H7 (cell line): ENCODE measurements at places on chromosomes 7 and 10. TPM values are rescaled to one million over a fixed set of nuclear protein-coding genes. Genes with fewer than 3 reads are reported as not detected.
A peak's percentile ranks its signal among the peaks of the same experiment; 100 is the strongest.

DNA sequence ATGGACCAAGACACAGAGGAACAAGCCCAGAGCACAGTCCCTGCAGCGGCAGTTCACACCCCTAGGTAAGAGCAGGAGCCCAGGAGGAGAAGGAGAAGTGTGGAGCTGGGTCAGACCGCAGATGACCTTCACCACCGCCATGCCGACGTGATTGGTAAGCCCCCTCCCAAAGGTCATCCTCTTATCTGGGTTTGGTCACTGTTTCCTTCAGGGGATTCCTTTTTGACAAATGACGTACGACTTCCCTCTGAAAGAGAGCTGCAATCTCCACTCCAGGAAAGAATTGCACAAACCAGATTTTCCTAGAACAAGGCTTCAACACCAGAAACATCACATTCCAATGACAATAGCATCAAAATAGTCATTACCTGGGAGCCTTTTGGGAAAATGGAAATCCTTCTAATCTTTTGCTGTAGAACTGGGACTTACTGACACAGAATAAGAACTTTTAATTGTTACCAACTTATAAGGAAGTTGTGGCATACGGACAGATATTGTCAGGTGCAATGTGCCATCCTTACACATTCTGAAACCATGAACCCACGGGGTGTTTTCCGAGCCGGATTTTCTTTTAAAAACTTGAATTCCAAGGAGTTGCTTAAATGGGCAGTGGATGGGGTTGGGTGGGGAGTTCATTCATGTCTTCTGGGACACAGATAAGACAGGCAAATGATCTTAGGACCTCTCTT lies 20.8 kb upstream of the ADAM12 start:
- DNase-seq = no peak

GRCh38 chr7:5701085-5701914 lies 80.2 kb downstream of the RNF216 start:
- no peak for DNase-seq

DNA sequence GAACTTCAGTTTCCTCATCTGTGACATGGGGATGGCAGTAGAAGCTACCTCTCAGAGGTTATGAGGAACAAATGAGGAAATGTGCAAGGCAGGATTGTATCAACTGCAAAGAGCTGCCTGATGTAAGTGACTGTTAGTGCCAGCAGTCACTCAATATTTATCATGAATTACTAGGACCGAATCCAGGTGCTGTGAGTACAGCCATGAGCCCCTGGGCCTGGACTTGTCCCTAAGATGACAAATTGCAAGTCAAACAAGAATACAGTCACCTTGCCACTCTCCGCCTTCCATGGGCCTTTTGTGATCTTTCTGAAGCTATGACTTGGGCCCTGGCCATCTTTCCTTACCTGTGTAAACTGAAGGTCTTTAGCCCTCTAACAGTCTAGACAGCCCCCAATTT lies 27.7 kb upstream of the TLX1 start:
- no peak for DNase-seq

GRCh38 chr10:51288511-51288910 lies 214.2 kb downstream of the PRKG1 start:
- DNase-seq = no peak

DNA sequence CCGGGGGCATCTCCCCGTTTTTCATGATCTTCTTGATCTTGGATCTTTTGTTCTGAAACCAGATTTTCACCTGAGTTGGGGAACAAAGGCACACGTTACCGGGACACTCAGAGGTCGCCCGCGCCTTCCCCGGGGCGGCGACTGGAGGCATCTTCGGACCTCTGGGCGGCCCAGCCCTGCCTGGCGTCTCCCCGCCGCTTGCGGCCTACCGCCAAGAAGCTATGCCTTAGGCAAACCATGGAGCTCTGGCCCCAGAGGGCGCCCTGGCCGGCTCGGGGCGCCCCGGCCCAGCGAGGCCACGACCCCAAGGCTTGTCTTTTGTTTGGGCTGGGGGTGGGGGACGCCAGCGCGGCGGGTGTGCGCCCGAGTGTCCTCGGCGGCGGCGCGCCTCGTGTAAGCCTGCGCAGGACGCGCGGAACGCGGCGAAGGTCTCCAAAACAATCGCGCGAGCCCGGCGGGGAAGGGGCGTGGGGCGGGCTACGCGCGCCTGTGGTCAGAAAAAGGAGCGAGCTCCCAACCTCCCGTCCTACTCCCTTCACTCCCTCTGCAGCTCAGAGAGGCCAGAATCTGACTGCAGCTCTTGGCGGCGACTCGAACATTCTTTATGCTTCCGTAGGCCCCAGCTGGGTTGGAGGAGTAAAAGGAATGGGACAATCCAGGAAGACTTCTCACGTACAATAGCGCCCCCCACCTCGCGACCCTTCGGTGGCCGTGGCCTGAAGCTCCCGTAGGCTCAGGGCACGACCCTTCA lies 3.5 kb downstream of the DLX5 start:
- peak; percentile 91 for DNase-seq

GRCh38 chr7:33590916-33591315 lies 314.4 kb upstream of the BMPER start:
- DNase-seq = no peak

DNA sequence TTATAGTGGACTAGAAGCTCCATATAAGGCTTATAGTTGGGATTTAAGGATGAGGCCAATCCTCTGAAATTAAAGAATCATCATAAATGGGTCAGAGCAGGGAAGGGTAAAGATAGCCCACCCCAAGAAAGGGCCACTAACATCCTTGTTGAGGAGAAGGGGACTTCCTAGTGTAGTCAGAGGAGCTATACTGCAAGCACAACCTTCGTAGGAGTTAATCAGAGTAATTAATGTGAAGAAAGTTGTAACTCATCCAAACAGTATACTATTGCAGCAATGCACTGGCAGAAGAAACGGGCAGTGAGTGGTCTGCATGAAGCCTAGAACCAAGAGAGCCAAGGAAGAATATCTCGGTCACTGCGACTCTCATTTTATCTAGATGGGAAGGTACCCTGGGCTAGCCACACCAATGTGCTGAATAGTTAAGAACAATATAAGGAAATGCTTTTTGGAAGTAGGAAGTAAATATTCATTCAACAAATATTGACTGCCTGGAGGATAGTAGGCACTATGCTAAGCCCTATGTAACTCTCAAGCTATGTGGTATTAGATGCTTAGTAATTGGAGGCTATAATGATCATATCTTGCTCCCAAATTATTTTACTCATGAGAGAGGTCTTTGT lies 13.3 kb downstream of the OTUD1 start:
- DNase-seq = no peak

DNA sequence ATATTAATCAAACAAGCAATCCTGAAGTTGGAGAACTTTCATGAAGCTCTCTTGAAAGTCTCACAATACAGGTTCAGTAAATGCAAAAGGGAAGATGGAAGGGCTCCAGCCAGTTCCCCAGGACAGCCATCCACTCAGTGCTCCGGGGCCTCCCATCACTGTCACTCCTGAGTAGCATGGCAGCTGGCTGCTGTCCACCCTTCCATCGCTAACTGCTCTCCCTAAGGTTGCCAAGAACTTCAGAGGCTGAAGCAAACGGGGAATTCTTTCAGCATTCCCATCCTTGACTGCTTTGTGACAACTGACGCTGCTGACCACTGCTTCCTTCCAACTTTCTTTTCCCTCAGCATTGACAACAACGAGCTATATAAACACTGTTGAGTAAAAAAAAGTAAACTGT lies 69.1 kb downstream of the VPS41 start:
- no peak for DNase-seq

The ADAM8 gene
- 1.3 and 1.9 TPM in 2 replicates for total RNA-seq

DNA sequence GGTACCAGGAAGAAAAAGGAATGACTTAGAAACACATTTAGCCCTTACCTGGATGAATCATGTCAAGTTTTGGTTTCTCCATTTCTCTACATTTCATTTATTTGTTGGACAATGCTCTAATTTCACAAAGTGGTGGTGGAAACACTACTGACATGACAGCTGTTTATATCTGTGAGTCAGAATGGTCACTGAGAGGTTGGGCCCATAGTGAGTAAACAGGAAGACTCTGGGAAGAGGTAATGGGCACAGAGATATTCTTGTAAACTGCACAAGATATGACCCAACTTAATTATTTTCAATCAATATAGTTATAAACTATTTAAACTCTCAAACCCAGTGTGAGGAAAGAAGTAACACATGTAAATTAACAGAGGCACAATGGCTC lies 176.3 kb upstream of the MEOX2 start:
- DNase-seq = no peak

DNA sequence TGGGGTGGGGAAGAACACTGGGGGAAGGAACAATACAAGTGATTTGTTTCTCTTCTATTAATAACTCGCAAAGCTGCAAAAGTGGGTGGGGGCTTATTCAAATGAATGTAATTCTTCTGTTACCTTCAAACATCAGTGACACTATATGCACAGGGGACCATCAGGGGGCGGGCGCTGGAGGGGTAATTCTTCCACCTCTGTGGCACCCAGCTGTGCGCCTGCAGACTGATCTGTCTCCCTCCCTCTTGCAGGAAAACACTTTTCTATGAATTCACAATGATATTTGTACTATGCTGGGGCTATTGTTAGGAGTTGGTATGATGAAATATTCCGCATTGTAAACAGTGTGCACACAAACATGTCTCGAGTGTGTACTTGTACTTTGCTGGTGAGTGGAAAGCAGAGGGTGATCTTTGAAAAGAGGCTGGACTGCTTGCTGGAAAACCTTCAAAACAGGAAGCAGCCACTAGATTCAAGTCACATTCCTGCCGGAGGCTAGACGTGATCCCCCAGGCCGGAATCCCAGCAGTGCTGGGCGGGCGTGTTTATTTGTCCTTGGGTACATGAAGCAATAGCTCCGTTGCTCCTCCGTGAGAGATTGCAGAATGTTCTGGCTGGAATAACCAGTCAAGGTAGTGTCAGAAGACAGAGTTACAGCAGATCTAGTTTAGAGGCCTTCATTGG lies 15.8 kb upstream of the BNIP3 start:
- DNase-seq = peak; percentile 71

- DNase-seq = no peak
These were observed 249.9 kb upstream of the C7orf33 start for GRCh38 chr7:148340438-148341280.

- peak; percentile 3 for DNase-seq
These were observed 215.7 kb upstream of the CDC14C start for GRCh38 chr7:48708635-48709034.

The KAT6B gene
- total RNA-seq = 5.2 and 11.2 TPM in 2 replicates

- no peak for DNase-seq
These were observed 2.4 kb downstream of the TRA2A start for GRCh38 chr7:23529262-23529859.

DNA sequence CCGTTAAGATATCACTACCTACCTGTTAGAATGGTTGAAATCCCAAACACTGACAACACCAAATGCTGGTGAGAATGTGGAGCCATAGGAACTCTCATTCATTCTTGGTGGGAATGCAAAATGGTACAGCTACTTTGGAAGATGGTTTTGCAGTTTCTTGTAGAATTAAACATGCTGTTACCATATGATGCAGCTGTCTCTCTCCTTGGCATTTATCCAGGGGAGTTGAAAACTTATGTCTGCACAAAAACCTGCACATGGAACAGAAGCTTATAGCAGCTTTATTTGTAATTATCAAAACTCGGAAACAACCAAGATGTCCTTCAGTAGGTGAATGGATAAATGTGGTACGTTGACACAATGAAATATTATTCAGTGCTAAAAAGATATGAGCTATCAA lies 199.5 kb downstream of the BICC1 start:
- no peak for DNase-seq

The CTNNA3 gene
- 2.3 and 10.6 TPM in 2 replicates for total RNA-seq

The LBX1 gene
- total RNA-seq = not detected in 2 replicates
